ENCODE measurements at places on chromosomes 4 and X.
A peak's percentile ranks its signal among the peaks of the same experiment; 100 is the strongest.

- DNase-seq, result no peak
Observed at GRCh38 chr4:169269916-169270809, 593 bp downstream of the SH3RF1 start.

DNA sequence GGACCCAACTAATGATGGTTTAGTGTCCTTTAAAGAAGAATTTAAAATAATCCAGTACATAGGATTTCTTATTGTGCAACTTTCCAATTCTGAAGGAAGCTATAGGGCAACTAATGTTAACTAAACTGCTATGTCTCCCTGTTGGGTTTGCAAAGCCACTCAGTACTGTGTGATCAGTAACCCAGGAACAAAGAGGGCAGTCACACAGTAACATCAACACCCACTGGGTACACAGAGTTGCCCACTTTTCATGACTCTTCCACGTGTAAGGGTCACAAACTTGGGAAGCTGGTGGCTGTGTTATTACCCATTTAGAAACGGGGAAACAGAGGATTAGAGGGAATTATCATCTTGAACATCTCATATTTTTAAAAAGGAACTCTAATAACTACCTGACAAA, 555.0 kb upstream of the DIPK2B start:
- DNase-seq, result no peak

DNA sequence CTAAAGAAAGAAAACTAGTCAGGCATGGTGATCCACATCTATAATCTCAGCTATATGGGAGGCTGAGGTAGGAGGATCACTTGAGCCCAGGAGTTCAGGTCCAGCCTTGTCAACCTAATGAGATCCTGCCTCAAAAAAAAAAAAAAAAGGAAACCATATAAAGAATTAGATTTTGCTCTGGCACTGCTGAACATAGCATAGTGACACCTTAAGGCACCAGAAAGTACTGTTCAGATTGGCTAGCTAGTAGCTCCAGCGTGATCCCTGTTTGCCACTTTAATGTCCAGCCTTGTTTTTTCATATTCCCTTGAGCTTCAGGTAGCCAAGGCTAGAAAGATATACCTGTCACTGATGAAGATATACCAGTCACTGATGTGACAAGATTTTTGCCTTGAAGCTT, 34.1 kb downstream of the EXOC1 start:
- peak; percentile 47 for DNase-seq

DNA sequence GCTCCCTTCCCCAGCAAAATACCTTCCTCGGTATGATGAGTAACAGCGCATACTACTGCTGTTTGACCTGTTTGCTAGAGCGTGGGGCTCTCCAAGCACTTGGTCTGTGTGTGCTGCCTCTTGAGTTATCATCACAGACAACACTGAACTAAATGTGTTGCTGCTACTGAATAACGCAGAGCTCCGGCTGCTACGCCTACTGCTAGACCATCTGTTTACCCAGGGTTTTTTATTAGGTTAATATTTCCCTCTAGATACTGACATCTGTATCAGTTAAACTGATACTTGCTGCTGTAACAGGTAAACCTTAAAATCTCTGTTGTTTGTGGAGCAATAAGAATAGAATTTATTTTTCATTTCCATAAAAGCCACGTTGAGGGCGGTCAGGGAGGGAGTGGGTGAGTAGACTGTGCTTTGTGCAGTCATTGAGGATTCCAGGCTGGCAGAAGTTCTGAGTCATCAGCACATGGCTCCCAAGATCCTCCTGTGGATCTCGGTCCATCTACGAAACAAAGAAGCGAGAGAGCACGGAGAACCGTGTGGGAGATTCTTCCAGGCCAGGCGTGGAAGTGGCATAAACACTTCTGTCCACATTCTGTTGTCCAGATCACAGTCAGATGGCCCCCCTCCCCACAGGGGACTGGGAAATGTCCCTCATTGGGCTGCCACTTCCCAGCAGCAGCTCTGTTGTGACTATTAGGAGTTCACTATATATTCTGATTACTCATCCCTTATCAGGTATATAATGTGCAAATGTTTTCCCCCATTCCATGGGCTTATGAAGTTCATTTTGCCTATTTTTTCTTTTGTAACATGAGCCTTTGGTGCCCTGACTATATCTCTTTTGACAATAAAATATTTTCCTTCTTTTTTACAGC, 14.1 kb downstream of the GRK4 start:
- DNase-seq, result no peak

- DNase-seq, result no peak
Observed at GRCh38 chr4:74423104-74423503, 21.8 kb upstream of the AREG start.

GRCh38 chr4:19309378-19309777, 942.3 kb upstream of the SLIT2 start:
- DNase-seq, result no peak

DNA sequence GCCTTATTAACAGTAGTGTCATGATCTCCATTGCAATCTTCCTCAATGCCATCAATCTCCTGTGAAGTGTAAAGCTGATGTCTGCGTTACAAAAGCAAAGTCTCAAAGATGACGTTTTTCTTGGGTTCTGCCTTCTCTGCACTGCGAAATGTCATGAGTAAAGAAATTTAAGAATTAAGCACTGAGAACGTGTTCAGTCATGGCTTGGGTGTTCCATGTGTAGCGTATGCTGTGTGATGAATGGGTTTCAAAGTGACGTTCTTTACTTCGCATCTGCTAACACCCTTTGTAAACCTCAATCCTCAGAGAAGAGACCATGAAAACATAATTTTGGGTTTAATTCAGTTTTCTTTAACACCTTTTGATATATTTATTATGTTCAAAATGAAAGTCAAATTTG, 999 bp downstream of the NAP1L5 start:
- no peak for DNase-seq

- DNase-seq, result no peak
Observed at GRCh38 chrX:102154900-102155805, 624 bp downstream of the BEX5 start.

- DNase-seq, result no peak
Observed at GRCh38 chrX:110871839-110872238, 76.2 kb upstream of the CHRDL1 start.

DNA sequence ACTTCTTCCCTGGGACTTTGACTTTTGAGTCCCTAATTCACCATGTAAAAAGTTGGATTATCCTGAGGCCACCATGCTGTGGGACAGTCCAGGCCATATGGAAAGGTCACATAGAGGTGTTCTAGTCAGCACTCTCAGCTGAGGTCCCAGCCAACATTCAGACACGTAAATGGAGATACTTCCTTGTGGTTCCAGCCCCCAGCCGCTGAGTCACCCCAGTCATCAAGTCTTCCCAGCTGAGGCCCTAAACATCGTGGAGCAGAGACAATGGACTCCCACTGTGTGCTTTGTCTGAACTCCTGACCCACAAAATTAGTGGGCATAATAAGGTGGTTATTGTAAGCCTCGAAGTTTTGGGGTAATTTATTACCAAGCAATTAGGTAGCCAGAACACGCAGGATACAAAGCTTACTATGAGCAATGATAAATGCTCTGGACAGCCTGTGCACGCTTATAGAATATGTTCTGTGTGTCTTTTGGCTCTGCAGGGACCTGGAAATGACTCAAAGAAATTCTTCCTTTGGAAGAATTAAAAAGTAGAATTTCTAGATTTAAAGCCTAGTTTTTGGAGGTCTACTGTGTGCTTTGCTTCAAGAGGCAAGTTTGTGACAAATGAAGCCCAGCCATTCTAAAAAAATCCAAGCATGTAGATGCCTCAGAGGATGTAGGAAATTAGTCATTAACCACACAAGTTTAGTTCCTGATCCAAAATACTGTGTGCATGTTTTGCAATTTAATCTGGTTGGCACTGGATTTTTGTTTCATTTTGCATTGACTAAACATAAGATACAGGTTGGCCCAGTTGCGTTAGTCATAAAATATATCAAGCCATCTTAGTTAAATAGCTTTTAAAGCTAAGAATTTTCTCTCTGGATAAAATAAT, 33.2 kb upstream of the SLC9A7 start:
- DNase-seq, result no peak

- DNase-seq, result peak; percentile 7
Observed at GRCh38 chrX:130176354-130176776, 4.6 kb downstream of the RAB33A start.

DNA sequence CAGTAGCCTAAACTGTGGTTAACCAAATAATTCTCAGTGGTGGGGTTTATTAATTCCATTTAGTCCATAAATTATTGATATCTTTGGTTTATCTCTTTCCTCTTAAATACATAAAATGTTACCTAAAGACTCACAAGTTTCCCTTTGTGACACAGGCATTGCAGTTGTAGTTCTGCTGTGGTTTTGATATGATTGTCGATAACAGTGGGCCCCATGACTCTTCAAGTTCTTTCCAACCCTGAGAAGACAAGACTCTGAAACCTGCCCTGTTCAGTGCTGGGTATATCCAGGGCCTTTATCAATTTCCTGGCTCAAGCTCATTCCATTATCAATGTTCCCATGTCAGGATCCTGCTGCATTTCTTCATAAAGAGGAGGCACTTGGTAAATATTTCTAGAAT, 117.9 kb upstream of the TBC1D9 start:
- no peak for DNase-seq

- DNase-seq, result no peak
Observed at GRCh38 chr4:10017037-10017893, 4.0 kb downstream of the SLC2A9 start.

DNA sequence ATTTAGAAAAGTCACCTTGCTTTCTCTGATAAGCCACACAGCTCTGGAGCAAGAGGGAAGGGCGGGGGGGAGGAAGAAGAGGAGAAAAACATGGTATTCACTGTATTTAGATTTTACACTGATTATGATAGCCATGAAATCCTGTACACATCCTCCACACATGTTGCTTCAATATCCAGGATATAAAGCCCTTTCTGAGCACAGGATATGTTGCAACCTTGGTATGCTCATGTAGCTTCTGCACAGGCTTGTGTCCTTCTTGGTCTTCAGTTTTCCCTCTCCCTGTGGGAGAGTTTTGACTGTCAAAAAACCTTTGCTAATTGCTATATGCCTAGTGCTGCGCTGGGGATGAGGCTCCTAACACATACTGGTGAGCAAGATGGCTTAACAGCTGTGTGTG, 61.9 kb upstream of the DAPP1 start:
- DNase-seq, result no peak

GRCh38 chr4:151729731-151730559, 30.9 kb downstream of the GATB start:
- no peak for DNase-seq

- DNase-seq, result no peak
Observed at GRCh38 chr4:188111955-188112354, 2.6 kb upstream of the TRIML2 start.

DNA sequence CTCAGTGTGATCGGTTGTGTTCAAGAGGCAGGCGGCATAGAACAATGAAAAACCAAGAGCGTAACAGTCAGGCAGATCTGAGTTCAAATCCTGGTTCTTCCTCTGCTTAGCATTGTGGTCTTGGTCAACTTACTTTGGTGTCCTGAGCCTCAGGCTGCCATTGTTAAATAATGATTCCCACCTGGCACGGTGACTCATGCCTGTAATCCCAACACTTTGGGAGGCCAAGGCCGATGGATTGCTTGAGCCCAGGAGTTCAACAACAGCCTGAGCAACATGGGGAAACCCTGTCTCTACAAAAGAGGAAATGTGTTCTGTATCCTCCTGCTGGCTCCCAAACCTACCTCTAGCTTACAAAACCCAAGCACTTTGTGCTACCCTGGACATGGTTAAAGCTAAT, 129.0 kb upstream of the STX18 start:
- no peak for DNase-seq

DNA sequence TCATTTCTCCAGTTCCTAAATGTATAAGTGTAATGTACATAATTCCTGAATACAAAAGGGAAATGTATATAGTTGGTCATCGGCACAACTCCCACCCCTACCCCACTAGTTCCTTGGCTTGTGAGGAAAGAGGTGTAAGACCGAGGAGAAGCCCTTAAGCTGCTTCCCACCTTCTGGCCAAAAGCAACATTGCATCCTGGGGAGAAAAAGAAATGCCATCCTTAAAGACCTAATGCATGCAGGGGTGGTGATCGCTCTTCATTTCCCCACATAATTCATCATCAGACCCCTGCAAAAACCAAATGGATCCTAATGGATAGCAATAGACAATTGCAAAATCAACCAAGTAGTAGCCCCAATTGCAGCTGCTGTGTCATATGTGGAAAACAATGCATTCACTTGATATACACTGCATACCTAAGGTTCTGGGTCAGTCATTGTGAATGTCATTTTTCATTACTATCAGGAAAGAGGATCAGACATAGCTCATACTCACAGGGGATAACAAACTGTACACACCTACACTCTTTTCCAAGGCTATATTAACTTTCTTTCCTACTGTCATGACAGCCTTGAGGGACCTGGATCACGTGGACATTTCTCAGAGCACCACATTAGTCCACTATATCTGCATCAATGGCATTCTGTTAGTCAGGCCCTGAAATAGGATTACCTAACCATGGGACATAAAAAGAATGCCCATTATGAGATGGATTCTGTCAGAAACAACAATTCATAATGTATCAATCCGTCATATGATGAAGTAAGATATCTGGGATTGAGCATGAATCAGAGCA, 31.7 kb upstream of the NFXL1 start:
- DNase-seq, result no peak

GRCh38 chr4:123603165-123603564, 206.6 kb downstream of the SPRY1 start:
- DNase-seq, result no peak

- peak; percentile 13 for DNase-seq
Observed at GRCh38 chr4:76688619-76689144, 209.3 kb downstream of the SOWAHB start.

DNA sequence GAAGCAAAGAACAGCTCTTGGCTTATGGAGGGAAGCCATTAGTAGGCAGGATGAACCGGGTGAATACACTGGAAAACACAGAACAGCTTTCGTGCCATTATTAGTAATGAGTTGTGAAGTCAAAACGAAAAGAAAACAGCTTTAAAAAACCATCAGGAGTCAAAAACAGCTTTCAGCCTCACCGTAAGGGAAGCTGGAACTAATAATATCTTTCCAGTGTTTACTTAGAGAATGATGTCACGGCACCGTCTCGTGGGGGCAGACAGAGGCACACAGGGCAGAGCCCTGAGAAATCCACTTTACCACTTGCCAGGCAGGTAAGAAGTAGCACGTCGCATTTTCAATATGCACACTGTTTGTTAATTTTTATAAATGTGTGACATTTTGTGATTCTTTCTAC, 37.9 kb upstream of the HMX1 start:
- no peak for DNase-seq

- DNase-seq, result no peak
Observed at GRCh38 chr4:165909947-165910346, 36.9 kb downstream of the TLL1 start.

DNA sequence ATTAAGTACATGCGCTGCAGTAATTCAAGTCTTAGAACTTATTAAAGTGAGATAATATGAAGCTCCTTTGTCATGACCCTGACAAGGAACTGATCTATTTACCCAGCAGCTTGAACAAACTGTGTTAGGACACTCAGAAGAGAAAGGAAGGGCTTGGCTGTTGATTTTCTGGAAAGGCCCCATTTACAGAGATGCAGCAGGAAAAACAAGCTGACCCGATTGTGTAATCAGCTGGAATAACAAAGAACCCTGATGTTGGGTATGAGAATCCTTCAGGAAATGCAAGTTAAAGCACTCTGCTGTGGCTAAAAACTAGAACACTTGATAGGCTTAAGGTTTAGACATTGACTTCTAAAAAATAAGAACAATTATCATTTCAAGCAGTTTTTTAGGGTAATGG, 64.8 kb downstream of the TBC1D9 start:
- DNase-seq, result no peak

- no peak for DNase-seq
Observed at GRCh38 chr4:62199291-62199810, 999.2 kb downstream of the ADGRL3 start.

GRCh38 chr4:123443401-123444289, 47.0 kb downstream of the SPRY1 start:
- DNase-seq, result peak; percentile 30

Data from NAMALWA (cell line).